ENCODE measurements at places on chromosomes 13 and 19.

- peak; percentile 61 for DNase-seq
Observed at GRCh38 chr19:55638864-55639359, 1.9 kb upstream of the ZNF580 start.

DNA sequence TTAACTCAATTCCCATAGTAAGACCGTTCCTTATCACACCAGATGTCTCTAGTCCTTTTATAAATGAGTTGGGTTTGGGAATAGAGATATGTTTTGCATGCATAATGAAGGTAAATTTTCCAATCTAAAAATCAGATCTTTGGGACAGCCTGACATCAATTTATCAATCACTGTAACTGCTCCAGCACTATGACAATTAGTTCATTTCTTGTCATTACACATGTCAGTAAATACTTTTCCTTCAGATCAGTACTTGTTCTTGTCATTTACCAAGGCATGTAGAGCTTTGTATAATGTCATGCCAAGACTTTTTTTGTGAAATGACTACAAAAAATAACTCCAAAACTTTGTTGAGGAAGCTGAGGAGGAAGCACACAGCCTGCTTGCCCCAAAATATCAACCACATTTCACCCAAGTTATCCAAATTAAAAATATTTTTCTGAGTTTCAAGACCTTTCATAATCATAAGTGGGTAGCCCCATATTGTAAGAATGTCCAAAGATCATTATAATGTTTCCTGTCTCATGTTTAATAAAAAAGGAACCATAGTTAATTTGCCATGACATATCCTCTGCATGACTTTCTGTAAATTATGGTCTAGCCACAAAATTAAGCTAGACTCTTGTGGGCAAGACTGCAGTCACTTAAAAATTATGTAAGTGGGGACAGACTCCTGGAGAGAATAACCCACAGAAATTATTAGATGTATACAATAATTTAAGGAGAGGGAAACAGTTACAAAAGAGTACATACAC lies 586.8 kb downstream of the TBC1D4 start:
- DNase-seq, result no peak

GRCh38 chr19:34375598-34375997 lies 10.6 kb downstream of the GPI start:
- DNase-seq, result no peak

DNA sequence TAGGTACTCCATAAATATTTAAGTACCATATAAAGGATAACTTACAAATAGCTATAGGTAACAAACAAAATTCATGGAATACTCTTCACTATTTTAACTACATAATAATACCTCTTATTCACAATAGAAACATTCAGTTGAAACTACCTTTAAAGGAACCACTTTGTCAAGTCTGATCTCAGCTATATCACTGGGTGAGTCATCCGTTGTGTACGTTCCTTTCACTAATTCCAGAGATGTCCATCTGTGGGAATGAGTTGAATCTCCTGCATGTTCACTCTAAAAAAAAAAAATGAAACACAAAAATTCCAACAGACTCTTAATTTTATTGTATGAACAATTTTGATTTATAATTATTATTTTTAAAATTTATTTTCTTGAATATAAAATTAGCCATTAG lies 149.4 kb upstream of the FBXL3 start:
- no peak for DNase-seq

GRCh38 chr13:51339952-51340732 lies 651 bp downstream of the SERPINE3 start:
- no peak for DNase-seq

- DNase-seq, result peak; percentile 52
Observed at GRCh38 chr19:10074153-10074552, 12.0 kb upstream of the SHFL start.

- peak; percentile 43 for DNase-seq
Observed at GRCh38 chr19:39413272-39413910, 922 bp downstream of the PLEKHG2 start.

- DNase-seq, result no peak
Observed at GRCh38 chr13:40472427-40473220, 193.8 kb downstream of the FOXO1 start.

GRCh38 chr13:59680429-59681024 lies 483.2 kb downstream of the DIAPH3 start:
- no peak for DNase-seq

- no peak for DNase-seq
Observed at GRCh38 chr19:4861147-4861546, 6.3 kb downstream of the PLIN3 start.

DNA sequence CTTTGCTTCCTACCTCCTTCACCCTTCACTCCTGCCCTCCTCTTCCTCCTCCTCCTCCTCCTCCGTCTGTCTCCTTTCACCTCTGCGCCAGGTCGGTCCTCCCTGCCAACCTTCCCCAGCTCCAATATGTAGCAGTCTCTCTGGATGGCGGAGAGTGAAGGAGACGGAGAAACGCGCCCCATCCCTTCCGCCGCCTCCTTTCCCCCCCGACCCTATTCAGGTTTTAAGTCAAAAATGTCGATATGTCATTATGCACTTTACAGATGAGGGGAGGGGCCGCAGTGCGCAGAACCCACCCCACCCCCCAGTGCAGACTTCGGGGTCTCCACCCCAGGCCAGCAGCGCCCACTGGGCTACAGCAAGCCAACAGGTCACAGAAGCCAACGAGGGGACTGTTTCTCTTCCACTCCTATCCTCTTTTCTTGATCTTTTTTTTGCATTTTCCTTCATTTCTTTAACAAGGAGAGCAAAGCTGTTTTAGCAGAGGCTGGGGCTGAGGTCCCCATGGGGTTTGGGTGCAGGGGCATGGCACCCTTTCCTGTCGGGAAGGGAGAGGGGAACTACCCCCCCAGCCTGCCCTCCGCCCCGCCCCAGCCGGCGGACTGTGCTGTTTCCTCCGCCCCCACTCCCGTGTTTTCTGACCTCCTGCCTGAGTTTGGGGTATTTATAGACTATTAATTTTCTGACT lies 9.2 kb downstream of the MIDN start:
- no peak for DNase-seq

DNA sequence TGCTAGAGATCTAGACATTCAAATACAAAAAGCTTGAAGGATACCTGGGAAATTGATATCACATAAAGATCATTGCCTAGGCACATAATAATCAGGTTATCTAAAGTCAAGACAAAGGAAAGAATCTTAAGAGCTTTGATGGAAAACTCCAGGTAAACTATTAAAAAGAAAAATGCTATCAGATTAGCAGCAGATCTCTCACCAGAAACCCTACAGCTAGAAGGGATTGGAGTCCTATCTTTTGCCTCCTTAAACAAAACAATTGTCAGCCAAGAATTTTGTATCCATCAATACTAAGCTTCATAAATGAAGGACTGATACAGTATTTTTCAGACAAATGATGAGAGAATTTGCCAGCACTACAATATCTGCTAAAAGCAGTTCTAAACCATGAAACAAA lies 682.4 kb upstream of the ATXN8OS start:
- DNase-seq, result no peak

GRCh38 chr19:52748336-52748950 lies 13.6 kb upstream of the ZNF611 start:
- peak; percentile 35 for DNase-seq

DNA sequence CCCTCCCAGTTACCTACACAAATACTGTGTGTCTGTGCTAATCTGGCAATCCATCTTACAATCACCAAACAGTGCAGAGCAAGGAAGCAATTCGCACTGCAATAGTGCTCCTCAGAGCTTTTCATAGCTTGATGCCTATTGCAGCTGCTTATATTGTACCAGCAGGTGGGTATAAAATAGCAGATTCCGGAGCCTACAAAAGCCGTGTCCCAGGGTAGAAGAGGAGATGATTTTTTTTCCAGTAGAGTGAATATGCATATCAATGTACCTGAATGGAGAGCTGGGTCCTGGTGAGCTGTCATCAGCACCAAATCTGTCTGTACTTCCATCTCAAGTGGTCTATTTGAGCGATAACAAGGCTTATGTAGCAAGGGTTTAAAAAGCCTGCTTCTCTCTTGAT lies 668.4 kb downstream of the DIAPH3 start:
- no peak for DNase-seq

DNA sequence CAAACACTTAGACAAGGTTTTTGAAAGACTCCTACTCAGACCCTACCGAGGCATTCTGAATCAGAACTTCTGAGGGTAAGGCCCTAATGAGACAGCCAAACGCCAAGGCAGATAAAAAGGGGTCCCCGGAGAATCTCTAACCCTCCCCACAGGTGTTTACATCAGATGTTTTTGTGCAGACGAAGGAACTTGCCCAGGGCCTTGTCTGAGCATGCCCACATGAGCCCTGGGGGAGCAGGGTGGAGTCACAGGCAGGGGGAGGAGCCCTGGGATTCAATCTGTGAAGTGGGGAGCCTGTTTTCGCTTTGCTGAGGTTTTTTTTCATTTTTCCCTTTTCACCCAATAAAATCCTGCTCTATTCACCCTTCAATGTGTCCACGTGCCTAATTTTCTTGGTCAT lies 61.6 kb upstream of the MED4 start:
- peak; percentile 93 for DNase-seq

DNA sequence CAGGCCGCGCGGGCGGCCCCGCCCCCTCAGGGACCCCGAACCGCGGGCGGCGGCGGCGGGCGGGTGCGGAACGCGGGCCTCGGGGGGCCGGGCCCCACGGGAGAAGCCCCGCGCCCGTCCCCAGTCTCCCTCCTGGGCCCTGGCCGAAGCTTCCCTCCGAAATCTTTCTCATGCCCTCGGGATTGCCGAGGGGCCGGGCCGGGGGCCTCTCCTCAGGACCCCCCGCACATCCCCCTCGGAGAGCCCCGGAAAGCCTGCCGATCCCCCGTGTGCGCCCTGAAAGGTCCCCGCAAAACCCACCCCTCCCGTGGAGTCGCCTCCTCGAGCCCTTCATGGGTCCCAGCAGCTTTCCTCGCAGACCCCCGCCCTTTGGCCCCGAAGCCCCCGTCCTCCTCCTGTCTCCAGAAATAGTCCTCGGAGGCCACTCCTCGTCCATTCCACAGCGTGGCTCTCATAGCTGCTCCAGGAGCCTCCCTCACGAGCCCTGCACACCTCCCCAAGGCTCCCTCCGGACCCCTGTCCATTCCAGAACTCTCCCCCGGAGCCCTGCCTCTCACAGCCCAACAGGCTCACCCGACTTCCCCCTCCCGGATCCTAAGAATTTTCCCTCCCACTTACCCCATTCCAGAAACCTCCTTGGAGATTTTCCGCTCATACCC lies 555 bp downstream of the SAMD4B start:
- DNase-seq, result no peak

GRCh38 chr13:26184791-26185250 lies 37.3 kb downstream of the RNF6 start:
- peak; percentile 80 for DNase-seq

- DNase-seq, result no peak
Observed at GRCh38 chr13:43770871-43771270, 15.9 kb downstream of the ENOX1 start.

DNA sequence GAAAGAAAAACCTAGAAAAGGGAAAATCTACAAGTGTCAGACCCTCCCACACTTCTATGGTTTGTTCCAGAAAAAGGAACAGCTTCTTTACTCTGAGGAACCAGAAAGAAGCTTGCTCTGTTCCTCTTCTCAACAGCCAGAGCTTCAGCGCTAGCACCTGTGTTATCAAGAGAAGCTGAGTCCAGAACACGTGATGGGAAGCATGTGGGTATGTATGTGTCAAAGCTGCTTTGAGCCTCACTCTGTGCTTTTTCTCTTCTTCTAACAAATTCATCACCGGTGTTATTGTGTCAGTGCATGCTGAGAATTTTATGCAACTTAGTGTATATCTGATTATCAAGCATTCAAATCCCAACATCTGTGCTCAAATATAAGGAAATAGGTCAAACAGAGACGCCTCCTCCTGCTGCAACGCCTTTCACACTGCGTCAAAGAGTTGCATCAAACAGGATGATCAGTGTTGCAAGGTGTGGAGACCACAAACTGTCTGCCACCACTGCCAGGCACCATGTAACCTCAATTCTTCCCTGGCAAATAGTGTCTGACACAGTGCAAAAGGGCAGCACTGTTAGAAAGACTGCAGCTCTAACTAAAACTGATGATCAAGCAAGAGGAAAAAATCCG lies 83.9 kb downstream of the LRRC63 start:
- DNase-seq, result peak; percentile 67

DNA sequence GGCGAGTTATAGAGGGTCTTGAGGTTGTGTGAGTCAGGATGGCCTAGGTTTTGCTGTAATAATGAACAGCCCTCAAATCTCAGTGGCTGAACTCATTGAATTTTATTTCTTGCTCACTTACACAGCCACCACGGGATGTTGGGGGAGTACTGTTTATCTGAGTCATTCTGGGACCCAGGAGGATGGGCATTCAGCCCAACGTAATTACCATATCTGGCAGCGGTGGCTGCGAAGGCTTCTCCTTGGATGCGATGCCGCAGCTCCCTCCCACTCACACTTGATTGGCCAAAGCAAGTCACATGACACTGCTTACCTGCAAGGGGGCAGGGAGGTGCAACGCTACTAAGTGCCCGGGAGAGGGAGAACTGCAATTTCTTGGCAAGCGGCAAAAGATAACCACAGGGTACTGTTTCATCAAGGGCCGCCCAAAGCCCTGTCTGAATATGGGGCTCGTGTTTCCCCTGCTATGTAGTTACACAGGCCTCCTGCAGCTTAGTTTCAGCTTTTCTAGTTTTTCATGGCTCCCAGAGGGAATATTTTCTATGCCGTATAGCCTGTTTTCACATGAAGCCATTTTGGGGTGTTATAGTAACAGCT lies 19.9 kb downstream of the ZSWIM9 start:
- DNase-seq, result peak; percentile 68

- peak; percentile 36 for DNase-seq
Observed at GRCh38 chr19:40799558-40800338, 757 bp downstream of the EGLN2 start.

DNA sequence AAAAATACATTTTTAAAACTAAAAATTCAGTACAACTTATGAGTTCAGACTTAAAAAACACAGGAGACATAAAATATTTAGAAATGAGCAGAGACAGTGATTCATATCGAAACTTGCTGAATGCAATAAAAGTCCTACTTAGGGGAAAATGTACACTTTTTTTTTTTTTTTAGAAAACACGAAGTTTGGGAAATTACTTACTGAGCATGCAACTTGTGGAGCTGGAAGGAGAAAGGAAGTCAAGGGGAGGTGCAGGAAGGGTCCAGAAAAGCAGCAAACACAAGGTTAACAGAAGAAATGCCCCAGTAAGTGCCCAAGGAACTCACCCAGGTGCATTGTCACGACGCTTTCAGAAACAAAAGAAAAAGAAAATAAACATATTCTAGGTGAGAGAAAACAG lies 18.6 kb upstream of the LAIR1 start:
- no peak for DNase-seq

GRCh38 chr19:45406226-45407090 lies at the start of gene POLR1G:
POLR1G (plus strand) TSS chr19:45406644; CDS start chr19:45406697, 53 bp downstream.
- peak; percentile 79 for DNase-seq

DNA sequence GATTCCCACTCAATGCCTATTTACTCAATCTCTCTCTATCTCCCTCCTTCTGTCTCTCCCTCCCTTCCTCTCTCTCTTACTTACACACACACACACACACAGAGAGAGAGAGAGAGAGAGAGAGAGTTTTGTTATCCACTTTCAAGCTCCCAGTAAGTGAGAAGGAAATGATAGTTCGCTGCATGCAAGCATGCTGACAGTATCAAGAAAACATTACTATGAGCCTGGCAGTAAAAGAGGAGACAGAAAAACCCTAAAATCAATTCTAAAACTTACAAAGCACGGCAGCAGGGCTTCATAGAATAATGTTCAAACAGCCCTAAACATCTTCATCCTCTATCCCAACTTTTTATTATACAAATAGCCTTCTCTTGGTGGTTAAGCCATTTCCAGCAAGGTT lies 171.9 kb downstream of the FOXO1 start:
- peak; percentile 44 for DNase-seq

All from CD4-positive, alpha-beta T cell treated with Interleukin-17A for 4 hours (primary cell).